ENCODE measurements at places on chromosomes 2 and 18.
A peak's percentile ranks its signal among the peaks of the same experiment; 100 is the strongest.

- DNase-seq: no peak
Measured at GRCh38 chr2:23659773-23660172, 267.1 kb downstream of the ATAD2B start.

- no peak for DNase-seq
Measured at GRCh38 chr2:191247381-191248057, 2.3 kb downstream of the MYO1B start.

GRCh38 chr2:119753041-119753929, 6.4 kb upstream of the PTPN4 start:
- DNase-seq: peak; percentile 71

DNA sequence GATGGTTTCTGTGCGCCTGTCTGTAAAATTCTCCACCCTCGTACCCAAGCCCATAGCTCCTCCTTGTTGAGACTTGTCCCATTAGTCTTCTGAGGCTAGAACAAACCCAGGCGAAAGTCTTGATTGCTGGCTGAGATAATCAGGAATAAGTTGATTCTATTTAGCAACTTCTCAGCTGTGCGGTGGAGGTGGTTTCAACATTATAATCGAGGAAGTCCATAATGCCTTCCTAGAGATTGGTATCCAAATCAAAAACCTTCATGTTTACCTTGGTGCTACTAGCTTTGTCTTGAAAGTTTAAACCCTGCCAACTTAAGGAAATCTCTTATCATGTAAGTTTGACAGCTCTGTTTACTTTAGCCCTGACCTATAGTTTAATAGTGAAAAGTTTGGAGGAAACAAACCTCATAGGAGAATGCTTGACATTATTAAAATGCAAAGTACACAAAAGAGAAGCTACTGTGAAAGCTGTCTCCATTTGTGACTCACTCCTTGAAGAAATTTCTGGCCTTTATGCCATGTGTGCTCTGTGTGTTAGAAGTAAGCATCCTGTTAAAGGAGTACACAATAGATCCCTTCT, 36.6 kb upstream of the DSC1 start:
- DNase-seq: no peak

DNA sequence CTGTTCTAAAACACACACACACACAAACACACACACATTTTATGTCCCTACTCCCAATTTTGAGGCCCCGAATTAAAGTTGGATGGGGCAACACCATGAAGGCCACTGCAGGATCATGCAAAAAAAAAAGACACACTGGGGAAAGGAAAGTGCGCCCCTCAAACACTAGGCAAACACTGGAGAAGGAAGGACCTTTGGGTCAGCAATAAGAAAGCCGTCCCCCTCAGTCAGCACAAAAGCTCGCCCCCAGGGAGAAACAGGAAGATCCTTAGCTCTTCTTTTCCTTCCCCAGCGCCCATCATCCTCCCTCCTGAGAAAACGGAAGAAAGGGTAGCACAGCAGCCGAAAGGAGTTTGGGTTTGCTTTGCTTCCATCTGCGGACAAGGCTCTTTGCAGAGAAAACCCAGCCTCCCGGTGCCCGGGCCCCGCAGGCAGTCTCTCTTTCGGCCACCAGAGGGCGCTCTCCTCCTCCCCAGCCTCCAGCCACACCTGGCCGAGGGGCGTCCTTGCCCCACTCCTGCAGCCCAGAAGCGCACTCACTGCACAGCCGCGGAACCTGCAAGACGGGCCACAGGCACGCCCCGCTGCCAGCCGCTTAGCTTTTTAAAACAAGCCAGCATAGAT, 248.5 kb downstream of the CDH20 start:
- peak; percentile 53 for DNase-seq

DNA sequence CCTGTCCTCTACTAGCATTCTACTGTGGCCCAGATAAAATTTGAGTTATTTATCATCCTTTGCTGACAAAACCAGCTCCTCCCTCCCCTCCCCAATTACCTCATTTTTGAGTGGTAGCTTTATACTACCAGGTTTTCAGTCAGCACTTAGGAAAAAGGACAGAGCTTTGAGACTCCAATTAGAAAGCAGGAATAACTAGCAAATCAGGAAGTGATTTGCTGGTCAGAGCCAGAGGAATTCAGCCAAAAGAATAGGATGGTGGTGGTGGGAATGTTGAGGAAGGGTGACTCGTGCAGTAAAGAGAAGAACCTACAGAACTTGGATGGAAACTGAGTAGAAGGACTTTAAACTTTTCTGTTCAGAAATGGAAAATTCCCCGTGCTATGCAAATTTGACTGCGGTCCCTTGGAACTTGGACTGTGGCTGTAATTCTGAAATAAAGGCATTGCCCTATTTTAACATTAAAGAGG, 3.7 kb downstream of the MYL12B start:
- no peak for DNase-seq

GRCh38 chr18:77702686-77703085, 453.0 kb downstream of the GALR1 start:
- no peak for DNase-seq

- DNase-seq: peak; percentile 19
Measured at GRCh38 chr2:127085317-127085681, 21.7 kb downstream of the BIN1 start.

GRCh38 chr18:62588217-62588616, 65.4 kb downstream of the ZCCHC2 start:
- DNase-seq: no peak

GRCh38 chr2:112152476-112153178, 14.4 kb downstream of the FBLN7 start:
- no peak for DNase-seq

- no peak for DNase-seq
Measured at GRCh38 chr2:95312543-95313201, 15.5 kb downstream of the KCNIP3 start.

GRCh38 chr18:49155410-49155809, 204.6 kb upstream of the SMAD7 start:
- DNase-seq: no peak

DNA sequence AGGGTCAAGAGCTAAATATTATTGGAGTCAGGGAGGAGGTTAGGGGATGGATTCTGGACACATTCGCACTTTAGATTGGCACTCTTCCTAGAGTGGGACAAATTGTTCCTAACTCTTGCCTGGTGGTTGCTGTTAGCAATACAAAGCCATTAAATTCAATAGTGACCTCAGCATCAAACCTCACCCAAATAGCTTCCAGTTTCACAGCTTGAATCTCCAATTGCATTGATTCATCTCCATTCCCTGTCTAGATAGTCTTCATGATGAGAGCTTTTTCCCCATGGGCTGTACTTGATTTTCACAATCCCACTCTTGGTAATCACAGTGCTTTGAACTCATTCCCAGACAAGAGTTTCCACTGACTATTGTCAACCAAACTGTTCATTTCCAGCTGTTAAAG, 585.9 kb upstream of the SYT4 start:
- DNase-seq: no peak

DNA sequence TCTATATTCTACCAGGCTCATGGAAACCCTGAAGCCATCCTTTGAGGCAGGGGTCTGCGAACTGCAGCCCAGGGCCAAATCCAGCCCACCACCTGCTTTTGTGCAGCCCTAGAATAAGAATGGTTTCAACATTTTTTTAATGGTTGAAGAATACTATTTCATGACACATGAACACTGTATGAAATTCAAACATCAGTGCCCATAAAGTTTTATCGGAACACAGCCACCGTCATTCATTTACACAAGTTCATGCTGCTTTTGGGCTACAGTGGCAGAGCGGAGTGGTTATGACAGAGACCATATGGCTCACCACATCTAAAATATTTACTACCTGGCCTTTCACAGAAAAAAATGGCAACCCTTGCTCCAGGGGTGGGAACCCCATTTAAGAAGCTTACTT, 124.2 kb upstream of the EPAS1 start:
- DNase-seq: no peak

- DNase-seq: no peak
Measured at GRCh38 chr2:219438453-219438852, 3.8 kb downstream of the SPEG start.

GRCh38 chr2:216695401-216695821, at the start of gene IGFBP5:
TSS of gene IGFBP5 (minus strand) at chr2:216695549. CDS start at chr2:216694775, 774 bp downstream.
- no peak for DNase-seq

DNA sequence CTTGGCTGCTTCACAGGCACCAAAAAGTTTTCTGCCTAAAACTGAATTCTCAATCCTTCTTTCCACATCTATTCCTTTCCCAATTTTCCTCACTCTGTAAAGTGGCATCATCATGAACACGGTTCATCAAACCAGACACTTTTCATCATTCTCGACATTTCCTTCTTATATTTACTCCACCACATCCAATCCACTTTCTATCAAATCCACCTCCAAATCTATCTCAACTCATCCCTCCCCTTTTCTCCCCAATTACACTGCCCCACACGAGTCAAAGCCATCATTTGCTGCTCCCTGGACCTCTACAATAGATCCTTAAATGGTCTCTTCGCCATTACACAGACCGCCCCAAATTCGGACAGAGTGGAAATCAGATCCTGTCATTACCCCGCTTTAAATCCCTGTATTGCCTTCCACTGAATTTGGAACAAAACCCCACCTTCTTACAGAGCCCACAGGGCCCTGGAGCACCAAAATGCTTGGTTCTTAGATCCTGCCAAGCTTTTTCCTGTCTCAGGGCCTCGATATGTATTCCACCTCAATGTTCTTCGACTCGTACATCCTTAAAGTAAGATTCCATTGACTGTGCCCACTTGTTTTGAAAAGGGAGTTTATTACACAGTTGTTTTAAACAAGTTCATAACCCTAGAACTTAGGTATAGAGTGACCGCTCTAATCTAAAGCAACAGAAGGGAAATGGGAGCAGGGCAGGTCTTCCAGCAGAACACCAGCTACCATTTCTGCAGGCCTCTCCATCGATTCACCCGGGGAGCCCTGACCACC, 856 bp downstream of the ACAA2 start:
- DNase-seq: no peak

- DNase-seq: no peak
Measured at GRCh38 chr2:60148716-60149115, 404.7 kb downstream of the BCL11A start.

GRCh38 chr18:50013363-50014138, 181.4 kb downstream of the MYO5B start:
- no peak for DNase-seq

- DNase-seq: no peak
Measured at GRCh38 chr18:26981360-26982082, 116.0 kb upstream of the AQP4 start.

- DNase-seq: peak; percentile 54
Measured at GRCh38 chr2:165793779-165794535, at the start of gene GALNT3. TSS of gene GALNT3 (minus strand) at chr2:165794247. CDS start at chr2:165770700, 23,547 bp downstream.

- DNase-seq: no peak
Measured at GRCh38 chr2:126586317-126586716, 69.6 kb upstream of the GYPC start.

GRCh38 chr2:234771980-234772732, 179.7 kb upstream of the SH3BP4 start:
- DNase-seq: no peak

GRCh38 chr2:195531754-195532153, 125.3 kb upstream of the SLC39A10 start:
- DNase-seq: no peak

GRCh38 chr18:21129566-21130216, 18.1 kb upstream of the ROCK1 start:
- DNase-seq: no peak

DNA sequence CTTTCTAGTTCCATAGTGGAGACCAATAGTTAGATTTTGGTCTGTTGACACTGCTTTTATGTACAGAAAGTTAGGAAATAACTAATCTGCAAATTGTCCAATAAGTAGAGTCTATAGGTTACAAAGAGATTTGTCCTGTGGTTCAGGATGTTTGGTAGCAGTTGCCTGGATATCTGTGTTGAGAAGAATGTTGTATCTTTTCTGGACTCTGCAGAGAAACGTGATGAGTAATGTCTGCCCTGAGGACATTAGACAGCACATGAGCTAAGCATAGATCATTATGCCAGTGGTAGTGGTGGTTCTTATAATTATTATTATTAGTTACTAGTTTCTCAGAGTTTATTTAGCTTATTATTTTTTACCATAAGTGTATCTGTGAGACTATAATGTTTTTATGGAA, 65.8 kb downstream of the ANKRD62 start:
- DNase-seq: no peak

GRCh38 chr2:191878548-191879279, 31.8 kb upstream of the CAVIN2 start:
- DNase-seq: no peak

- no peak for DNase-seq
Measured at GRCh38 chr2:146295080-146295670, 1549.7 kb upstream of the ACVR2A start.

- DNase-seq: no peak
Measured at GRCh38 chr2:10428355-10428754, 19.8 kb downstream of the ODC1 start.

- no peak for DNase-seq
Measured at GRCh38 chr2:118670838-118671237, 176.6 kb downstream of the EN1 start.

DNA sequence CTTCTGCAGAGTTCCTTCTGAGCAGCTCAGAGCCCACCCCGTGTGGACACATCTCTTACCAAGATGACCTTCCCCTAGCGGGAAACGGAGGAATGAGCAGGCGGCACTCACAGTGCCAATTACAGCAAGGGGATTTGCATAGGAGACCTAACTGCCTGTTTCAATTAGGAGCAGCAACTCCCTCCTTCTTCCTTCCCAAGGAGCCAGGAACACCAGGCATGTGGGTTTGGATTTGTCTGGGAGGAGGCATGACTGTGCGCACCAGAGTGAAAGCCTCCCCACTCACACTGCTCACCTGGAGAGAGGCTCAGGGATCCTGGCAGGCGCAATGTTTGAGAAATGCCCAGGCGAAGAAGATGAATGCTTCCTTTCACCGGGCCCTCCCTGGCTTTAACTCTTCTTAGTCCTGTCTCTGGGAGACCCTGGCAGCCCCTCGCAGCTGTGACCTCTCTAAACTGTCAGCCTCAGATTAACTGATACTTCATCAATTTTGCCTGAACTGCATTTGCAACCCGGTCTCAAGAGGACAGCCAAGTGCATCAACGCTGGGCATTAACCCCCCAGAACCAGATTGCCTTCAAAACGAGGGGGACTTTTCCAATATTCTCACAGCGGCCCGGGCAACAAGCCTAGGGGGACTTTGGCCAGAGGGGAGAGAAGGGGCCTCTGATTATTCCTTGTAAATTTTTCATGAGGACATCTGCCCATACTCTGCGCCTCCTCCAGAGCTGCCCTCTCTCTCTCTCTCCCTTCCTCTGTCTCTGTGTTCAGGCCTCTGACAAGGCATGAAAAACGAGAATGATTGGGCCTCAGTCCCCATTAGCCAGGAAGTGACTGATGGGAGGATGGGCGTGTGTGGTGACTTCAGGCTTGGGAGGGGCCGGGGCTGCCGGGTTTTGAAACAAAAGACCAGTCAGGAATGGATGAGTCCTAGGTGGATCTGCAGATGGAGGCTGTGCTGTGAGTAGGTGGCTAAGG, 93.8 kb downstream of the CMPK2 start:
- DNase-seq: no peak

GRCh38 chr2:177029501-177029900, 183.1 kb upstream of the HNRNPA3 start:
- no peak for DNase-seq

DNA sequence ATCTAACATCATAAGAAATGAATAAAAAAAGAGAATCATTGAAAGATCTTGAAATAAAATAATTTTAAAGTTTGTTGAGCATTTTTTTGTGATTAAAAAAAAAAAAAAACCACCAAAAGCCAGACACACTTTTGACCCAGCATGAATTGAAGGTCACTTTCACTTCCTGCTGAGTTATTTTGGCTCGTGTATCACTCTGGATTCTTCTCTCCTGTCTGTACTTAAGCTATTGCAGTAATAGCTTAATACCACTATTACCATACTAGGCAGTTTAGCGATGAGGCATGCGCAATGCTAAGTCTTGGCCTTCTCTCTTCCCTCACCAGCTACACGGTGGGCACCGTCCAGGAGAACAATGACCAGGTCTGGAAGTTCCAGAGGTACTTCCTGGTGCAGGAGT, 54.5 kb upstream of the SPP2 start:
- no peak for DNase-seq

Data from CD4-positive, alpha-beta T cell treated with Interleukin-4 for 1 hour (primary cell).